ENCODE measurements at places on chromosomes 7 and 10. TPM values are rescaled to one million over a fixed set of nuclear protein-coding genes. Genes with fewer than 3 reads are reported as not detected.

DNA sequence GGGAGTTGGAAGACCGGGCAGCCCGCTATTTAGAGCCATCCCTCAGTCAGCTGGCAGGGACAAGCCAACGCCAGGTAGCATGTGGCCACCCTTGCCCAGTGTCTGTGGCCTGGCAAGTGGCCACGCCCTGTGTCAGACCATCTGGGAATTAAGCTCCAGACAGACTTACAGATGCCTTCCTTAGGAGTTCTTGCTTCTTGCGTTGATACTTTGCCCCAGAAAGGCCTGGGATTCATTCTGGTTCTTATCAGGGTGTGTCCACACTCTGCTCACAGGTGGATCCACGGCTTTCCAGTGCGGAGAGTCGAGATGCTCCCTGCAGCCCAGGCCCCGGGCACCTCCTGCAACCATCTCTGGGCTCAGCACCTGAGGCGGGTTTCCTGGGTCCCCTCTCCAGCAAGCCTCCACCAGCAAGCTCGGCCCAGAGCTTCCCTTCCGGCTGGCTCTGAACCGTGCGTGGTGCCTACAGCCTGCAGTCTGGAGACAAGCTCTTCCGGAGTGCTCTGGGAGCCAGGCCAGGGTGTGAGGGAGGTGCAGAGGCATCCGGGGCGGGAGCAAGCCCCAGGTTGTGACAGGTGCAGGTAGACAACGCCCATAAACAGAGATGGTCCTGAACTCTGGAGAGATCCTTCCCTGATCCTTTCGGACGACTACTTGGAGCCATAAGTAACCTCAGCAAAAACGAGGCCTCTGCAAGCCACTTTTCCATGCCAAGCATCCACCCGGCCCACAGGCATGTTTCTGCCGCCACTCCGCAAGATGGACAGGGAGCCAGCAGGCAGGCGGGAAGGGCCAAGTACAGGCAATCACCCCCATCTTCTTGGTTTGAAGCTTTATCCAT is 32.3 kb upstream of the PPIF start:
- peaks cover 10% of the 10 kb centered on the region for H3K36me3 ChIP-seq
- no peak overlapping the region for H3K4me3 ChIP-seq
- no peak overlapping the region for H3K27ac ChIP-seq

The LRRC61 gene
- total RNA-seq: 9.6 TPM

The POU6F2 gene
- total RNA-seq: 1.3 TPM

DNA sequence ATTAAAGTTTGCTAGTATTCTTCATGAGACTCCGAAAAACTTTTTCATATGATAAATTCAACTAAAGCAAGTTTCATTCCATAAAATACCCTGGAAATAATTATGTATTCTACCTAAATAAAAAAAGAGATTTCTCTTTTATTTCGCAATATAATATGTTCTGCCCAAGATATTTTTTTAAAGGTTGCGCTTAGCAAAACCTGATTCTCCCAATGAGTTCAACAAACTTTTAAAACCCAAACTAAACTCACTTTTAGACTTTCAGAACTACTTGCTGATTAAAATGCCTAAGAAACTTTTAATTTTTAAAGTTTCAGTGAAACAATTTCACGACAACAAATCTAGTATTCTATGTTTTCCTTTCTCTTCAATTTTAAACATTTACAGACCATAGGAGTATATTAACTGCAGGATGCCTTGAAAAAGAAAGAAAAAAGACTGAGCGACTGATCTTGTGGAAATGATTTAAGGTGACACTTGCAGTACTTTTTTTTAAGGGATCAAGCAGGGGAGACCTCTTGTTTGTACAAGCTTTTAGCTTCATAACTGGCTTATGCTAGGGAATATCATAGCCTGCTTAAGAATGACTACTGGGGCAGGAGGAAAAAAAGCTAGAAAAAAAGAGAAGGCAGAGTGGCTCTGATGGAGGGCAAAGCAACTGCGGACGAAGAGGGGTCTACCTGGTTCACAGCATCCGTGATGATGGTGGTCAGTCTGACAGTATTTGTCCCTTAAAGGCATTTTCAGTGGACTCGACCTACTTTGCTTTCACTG is 1.5 kb downstream of the ZNF800 start:
- peak overlapping the region; percentile 94 for H3K4me3 ChIP-seq
- H3K27ac ChIP-seq: peak overlapping the region; percentile 98
- no peak for DNase-seq
- H3K27me3 ChIP-seq: no peaks in the 10 kb centered on the region
- H3K4me1 ChIP-seq: peaks cover 55% of the 10 kb centered on the region

- H3K4me3 ChIP-seq: no peak overlapping the region
- peak; percentile 61 for DNase-seq
- H3K27ac ChIP-seq: peak overlapping the region; percentile 88
- peaks cover 38% of the 10 kb centered on the region for H3K4me1 ChIP-seq
- H3K36me3 ChIP-seq: peaks cover 4% of the 10 kb centered on the region
Measured at GRCh38 chr10:97648562-97649404, 8.3 kb downstream of the PI4K2A start.

- no peak for DNase-seq
- H3K27me3 ChIP-seq: no peaks in the 10 kb centered on the region
- no peaks in the 10 kb centered on the region for H3K36me3 ChIP-seq
- H3K4me3 ChIP-seq: no peak overlapping the region
Measured at GRCh38 chr7:618539-619367, 99.1 kb upstream of the PDGFA start.

The ETV1 gene
- total RNA-seq: 8.4 TPM

DNA sequence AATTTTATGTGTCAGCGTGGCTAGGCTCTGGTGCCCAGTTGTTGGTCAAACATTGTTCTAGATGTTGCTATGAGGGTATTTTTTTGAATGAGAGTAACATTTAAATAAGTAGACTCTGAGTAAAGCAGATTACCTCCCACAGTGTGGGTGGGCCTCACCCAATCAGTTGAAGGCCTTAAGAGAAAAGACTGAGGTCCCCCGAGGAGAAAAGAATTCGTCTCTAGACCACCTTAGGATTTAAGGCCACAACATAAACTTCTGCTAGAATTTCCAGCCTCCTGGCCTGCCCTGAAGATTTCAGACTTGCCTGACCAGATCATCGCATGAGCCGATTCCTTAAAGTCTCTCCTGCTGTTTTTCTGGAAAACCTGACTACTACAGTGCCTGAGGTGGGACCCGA is 45.1 kb upstream of the SRGN start:
- H3K27me3 ChIP-seq: no peaks in the 10 kb centered on the region
- no peak for DNase-seq
- no peaks in the 10 kb centered on the region for H3K4me1 ChIP-seq
- no peaks in the 10 kb centered on the region for H3K36me3 ChIP-seq
- no peak overlapping the region for H3K4me3 ChIP-seq
- no peak overlapping the region for H3K27ac ChIP-seq

The SH3PXD2A gene
- 154 TPM for total RNA-seq

DNA sequence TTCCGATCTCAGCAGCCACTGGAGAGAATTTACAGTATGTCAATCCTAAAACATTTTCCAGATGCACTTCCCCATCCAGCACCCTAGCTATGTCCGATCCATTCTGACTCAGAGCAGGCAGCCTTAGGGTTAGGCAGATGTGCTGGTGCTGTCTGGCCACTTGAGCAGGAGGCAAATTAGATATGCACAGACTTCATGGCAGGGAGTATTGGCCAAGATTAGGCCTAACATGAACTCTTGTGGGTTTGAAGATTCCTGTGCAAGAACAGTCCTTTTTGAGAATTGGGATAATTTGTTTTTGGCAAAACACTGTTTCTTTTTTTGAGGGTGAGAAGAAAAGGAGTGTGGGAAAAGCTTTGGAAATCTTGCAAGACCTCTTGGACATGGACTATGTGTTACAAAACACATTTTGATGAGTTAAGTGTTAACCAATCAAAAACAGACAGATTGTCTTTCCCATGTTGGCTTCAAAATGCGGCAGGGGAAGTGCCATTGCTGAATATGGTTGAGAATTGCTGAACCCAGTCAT is 218.6 kb upstream of the INHBA start:
- H3K4me1 ChIP-seq: peaks cover 6% of the 10 kb centered on the region
- H3K36me3 ChIP-seq: no peaks in the 10 kb centered on the region
- no peak overlapping the region for H3K27ac ChIP-seq
- H3K4me3 ChIP-seq: no peak overlapping the region
- H3K27me3 ChIP-seq: no peaks in the 10 kb centered on the region
- DNase-seq: no peak

GRCh38 chr10:24396396-24396795 is 187.5 kb downstream of the KIAA1217 start:
- H3K4me1 ChIP-seq: no peaks in the 10 kb centered on the region
- no peaks in the 10 kb centered on the region for H3K36me3 ChIP-seq
- no peak overlapping the region for H3K4me3 ChIP-seq
- H3K27ac ChIP-seq: no peak overlapping the region
- no peak for DNase-seq
- H3K27me3 ChIP-seq: no peaks in the 10 kb centered on the region

DNA sequence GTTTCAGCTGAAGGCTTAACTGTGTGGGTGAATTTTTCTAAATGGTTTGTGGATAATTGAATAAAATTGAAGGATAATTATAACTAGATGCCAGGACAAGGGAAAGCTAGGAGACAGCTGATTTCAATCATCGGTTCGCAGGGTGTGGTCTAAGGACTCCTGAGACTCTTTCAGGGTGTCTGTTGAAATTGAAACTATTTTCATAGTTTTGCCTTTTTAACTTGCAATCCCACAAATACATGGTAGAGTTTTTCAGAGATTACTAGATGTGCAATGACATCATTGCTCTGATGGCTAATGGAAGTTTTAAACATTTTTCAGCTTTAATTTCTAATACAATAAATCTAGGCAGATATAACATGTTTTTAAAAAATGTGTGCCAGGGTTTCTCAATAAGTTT is 18.5 kb downstream of the TRUB1 start:
- no peaks in the 10 kb centered on the region for H3K36me3 ChIP-seq
- no peak overlapping the region for H3K27ac ChIP-seq
- no peaks in the 10 kb centered on the region for H3K27me3 ChIP-seq
- H3K4me1 ChIP-seq: no peaks in the 10 kb centered on the region
- no peak overlapping the region for H3K4me3 ChIP-seq

GRCh38 chr7:69190763-69191162 is 407.5 kb upstream of the AUTS2 start:
- H3K4me1 ChIP-seq: no peaks in the 10 kb centered on the region
- H3K4me3 ChIP-seq: no peak overlapping the region
- H3K36me3 ChIP-seq: no peaks in the 10 kb centered on the region
- no peaks in the 10 kb centered on the region for H3K27me3 ChIP-seq
- no peak overlapping the region for H3K27ac ChIP-seq

The DPYSL4 gene
- total RNA-seq: 0.21 TPM

DNA sequence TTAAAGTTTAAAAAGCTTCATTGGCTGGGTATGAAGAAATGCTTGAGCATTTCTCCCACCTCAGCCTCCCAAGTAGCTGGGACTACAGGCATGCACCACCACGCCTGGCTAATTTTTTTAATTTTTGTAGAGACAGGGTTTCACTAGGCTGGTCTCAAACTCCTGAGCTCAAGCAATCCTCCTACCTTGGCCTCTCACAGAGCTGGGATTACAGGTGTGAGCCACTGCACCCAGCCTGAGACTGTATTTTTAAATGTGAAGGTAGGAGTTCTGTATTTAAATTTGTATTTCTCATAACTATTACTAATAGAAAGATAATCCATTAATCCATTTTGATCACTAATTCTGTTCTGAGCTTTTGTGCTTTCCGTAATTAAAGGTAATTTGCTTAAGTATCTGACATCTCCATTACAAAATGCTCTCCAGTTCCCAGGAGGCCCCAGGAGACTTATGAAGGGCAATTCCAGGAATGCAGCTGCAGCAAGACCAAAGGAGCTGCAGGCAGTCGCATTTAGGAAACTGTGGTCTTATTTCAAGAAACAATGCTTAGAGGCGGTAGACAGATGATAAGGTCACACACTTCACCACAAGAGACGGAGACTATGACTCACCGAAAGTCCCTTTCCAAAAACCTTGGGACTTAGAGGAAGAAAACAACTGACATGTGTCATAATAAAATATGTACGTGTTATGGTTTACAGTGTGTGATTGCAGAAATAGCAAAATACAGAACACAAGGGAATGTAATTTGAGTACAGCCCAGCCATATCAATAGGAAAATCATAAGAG is 23.3 kb downstream of the YAE1 start:
- no peak overlapping the region for H3K4me3 ChIP-seq
- no peaks in the 10 kb centered on the region for H3K27me3 ChIP-seq
- H3K27ac ChIP-seq: no peak overlapping the region
- H3K36me3 ChIP-seq: no peaks in the 10 kb centered on the region

DNA sequence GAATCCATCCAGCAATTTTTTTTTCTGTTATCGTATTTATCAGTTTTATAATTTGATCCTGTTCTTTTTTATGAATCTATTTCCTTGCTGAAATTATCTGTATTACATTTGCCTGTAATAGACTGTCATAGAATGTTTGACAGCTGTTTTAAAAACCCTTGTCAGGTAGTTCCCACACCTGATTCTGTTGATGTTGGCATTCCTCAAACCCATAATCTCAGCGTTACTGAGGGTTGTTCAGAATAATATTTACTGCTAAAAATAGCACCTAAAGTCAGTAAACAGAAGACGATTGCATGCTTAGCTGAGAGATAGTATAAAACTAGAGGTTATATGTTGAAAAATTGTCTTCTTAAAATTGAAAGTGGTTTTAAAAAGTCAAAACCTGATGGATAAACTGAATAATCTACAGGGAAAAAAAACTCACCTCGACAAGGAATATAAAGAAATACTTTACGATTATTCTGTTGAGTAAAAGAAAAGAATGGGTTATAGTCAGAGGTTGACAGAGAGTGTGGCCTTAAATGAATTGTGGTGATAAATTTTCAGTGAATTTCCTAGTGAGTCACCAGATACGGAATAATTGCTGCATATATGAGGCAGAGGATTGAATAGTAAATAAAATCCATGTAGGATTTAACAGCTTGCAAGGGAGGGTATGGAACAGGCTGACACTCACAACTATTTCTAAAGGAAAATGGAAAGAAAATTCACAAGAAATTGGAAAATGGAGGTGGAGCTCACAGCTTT is 824.1 kb upstream of the IGFBP3 start:
- no peak overlapping the region for H3K27ac ChIP-seq

GRCh38 chr10:103645141-103646054 is 151.9 kb downstream of the NEURL1 start:
- H3K27me3 ChIP-seq: no peaks in the 10 kb centered on the region
- peaks cover 68% of the 10 kb centered on the region for H3K4me1 ChIP-seq
- no peak for DNase-seq
- peak overlapping the region; percentile 15 for H3K27ac ChIP-seq

- H3K27ac ChIP-seq: no peak overlapping the region
- no peaks in the 10 kb centered on the region for H3K36me3 ChIP-seq
- no peak for DNase-seq
- H3K4me1 ChIP-seq: no peaks in the 10 kb centered on the region
- H3K27me3 ChIP-seq: no peaks in the 10 kb centered on the region
Measured at GRCh38 chr10:36602374-36602773, 523.0 kb upstream of the ANKRD30A start.

The EGR2 gene
- 35.4 TPM for total RNA-seq

GRCh38 chr10:119518176-119518575 is 24.3 kb downstream of the RGS10 start:
- no peak for DNase-seq
- no peak overlapping the region for H3K4me3 ChIP-seq
- H3K27ac ChIP-seq: peak overlapping the region; percentile 59
- H3K36me3 ChIP-seq: no peaks in the 10 kb centered on the region

The GDF2 gene
- total RNA-seq: not detected
